ENCODE measurements at places on chromosomes 2 and 18.

DNA sequence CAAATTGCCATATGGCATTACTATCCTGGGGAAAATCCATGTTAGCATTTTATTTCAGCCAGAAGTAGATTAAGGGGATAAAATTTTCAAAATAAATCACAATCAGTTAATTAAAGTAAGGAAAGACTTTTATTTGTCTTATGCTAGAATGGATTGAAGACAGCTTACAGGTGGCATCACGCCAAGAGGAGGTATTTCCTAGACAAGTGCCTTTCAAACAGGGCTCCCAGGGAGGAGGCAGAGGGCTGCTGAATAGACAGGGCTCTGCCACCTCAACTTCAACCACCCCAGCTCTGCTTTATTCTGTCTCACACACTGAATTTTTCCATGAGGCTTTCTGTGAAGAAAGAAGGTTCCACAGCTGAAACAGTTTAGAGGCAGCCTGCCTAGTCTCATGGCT, 12.2 kb downstream of the CCDC68 start:
- DNase-seq = no peak

DNA sequence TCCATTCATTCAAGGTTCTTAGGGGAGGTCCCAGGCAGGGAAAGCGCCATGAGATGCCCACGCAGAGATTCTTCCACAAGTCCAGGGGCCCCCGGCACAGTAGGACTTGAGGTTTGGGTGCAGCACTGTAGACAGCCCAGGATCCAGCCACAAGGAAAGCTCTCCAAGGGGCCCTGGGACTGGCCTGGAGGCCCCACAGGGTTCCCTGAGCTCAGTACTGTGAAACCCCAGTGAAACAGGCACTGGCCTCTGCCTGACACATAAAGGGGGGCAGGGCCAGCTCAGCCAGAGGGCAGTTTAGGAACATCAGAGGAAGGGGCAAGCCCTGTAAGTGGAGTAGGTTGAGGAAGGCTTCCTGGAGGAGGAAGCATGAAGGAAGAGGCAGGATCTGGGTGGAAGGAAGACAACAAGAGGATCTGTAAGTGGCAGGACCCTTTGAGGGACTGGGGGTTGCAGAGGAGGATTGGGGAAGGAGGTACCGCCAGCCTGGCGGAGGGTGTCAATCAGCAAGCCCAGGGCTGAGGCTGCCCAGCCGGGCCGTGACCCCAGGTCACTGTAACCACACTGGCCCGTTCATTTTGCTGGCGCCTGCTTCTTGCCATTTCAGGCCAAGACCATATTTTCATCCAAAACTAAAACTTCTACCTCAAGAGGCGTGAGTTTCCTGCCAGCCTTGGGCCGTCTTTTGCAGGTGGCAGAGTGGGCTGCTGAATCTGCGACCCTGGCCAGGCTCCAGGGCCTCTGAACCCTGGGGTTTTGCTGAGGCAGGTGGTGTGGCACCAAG, 175.2 kb downstream of the SMAD7 start:
- DNase-seq = no peak

GRCh38 chr2:4445821-4446220, 742.4 kb downstream of the DCDC2C start:
- no peak for DNase-seq

DNA sequence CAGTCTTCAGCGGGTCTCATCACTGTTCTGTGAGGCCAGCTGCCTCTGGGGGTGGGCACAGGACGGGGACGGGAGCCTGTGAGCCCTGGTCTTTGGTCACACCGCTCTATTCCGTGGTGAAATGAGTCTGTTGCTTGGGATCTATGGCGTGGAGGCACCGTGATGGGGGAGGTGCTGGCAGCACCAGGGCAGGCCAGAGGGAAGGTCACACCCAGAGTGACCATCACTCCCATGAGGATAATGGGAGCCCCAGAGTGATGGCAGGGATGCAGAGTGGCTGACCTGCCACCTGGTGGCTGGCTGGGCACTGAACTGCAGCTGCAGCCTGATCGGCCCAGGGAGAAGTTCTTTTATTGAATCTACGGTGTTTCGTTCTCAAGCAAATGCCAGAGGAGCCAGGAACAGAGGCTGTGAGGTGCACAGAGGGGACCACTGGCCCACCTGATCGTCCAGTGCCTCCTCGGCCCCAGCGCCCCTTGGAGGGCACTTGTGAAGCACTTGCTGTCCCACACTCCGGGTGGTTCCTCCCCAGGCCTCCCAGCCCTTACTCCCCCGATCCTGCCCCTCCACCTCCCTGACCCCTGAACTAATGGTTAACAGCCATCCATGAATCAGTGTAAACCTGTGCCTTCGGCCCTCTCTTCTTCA, 17.9 kb downstream of the KCNIP3 start:
- DNase-seq = no peak

DNA sequence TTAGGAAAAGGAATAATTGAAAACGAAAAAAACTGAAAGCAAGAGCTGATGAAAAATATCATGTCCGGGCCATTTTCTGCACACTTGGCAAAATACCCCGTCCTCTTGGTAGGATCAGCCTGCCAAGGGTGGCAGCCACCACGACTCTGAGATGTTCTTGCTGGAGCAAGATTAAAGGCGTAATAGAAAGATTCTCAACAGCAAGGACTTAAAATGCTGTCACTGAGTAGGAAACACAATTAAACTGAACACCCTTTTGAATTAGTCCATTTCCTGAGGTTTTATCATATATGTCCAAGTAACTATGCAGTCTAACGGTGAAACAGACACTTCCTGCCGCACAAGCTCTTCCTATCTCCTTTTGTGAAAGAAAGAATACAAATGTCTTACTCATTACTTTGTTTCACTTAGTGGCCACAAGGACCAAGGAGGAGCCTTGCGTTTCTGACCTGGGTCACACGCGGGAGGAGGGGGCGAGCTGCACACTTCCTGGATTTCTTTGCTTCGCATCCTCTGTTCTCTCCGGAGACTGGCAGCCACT, 222.7 kb downstream of the PIEZO2 start:
- peak; percentile 62 for DNase-seq

DNA sequence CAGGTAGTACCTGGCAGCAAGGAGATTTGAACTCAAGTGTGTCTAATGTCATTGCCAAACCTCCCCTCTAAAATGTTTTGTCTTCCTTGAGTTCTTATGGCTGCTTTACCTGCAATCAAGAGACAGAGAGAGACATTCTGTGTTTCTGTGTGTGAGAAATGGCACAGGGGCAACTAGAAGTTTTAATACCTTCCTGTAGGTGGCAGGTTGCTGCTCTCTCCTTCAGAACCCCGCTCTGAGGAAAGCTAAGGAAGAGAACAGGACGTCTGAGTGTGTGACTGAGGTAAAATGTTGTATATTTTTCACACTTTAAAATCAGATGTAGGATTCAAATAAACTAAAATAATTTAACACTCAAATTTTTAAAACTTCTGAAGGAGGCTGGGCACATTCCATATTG, 19.2 kb downstream of the DTNA start:
- DNase-seq = no peak

DNA sequence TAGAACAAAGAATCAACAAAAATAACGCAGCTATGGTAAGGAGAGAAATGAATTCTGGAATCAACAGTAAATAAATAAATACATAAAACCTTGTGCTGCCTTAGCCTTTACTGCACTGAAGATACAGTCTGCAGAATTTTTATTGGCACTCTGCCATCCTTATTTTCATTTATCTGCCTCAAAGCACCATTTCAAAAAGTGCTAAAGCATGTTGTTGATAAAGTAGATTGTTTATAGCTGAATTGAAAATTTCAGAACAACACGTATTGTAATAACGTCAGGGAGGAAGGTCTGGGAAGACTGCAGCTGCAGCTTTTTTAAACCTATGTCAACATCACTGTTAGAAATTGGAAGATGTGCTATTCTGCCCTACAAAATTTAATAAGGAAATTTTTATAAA, 787.2 kb downstream of the PLCL1 start:
- no peak for DNase-seq

DNA sequence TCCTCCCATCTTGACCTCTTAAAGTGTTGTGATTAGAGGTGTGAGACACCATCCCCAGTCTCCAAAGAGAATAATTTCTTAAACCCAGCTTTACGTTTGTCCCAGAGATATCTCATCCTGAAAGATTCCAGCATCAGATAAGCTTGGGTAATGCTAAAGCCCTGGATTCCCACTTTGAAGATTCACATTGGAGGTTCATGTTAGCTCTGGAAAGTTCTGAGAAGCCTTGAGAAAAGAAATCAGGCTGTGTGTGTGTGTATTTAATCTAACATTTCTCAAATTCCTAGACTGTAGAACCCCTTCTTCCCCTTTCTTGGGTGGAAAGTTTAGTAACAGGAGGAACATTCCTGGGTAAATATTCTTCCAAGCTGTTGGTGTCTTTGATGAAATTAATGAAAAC, 18.0 kb downstream of the ZNF532 start:
- no peak for DNase-seq

- DNase-seq = no peak
Measured at GRCh38 chr2:197847651-197848401, 43.4 kb downstream of the PLCL1 start.

- no peak for DNase-seq
Measured at GRCh38 chr2:202510911-202511310, 123.9 kb upstream of the FAM117B start.

DNA sequence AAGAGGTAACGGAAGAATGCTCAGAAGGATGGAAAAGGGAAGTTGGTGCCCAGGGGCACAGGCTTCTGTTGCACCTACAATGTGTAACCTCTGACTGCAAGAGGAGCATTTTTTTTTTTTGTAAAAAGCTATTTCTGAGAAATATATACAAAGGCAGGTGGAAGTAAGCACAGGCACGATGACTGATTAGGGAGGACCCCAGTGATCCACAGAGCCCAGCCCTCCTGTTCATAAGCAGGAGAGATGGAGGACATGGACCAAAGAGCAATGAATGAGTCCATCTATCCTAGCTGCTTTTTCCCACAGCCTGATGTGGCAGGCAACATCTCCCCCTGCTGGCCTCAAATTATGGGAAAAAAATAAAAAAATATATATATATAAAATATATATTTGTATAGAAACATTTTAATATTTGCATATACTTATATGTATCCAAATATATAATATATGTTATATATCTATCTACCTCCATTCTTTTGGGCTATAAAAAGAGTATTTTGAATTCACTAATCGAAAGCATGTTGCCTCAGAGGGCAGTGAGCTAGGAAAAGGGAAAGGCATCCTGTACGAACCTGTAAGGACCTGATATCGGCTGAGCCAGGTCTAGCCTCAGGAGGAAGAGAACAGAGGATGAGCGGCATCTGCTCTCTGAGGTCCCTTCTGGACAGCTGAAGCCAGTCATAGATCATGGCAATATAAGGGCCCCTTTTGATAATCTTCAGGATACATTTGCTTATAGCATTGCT, 166.0 kb upstream of the STK17B start:
- no peak for DNase-seq

- DNase-seq = no peak
Measured at GRCh38 chr2:43169987-43170386, 56.4 kb downstream of the ZFP36L2 start.

GRCh38 chr2:69469375-69469774, 32.1 kb upstream of the NFU1 start:
- DNase-seq = no peak

GRCh38 chr2:177029501-177029900, 183.1 kb upstream of the HNRNPA3 start:
- no peak for DNase-seq

- DNase-seq = no peak
Measured at GRCh38 chr18:37846996-37847395, 281.4 kb upstream of the CELF4 start.

DNA sequence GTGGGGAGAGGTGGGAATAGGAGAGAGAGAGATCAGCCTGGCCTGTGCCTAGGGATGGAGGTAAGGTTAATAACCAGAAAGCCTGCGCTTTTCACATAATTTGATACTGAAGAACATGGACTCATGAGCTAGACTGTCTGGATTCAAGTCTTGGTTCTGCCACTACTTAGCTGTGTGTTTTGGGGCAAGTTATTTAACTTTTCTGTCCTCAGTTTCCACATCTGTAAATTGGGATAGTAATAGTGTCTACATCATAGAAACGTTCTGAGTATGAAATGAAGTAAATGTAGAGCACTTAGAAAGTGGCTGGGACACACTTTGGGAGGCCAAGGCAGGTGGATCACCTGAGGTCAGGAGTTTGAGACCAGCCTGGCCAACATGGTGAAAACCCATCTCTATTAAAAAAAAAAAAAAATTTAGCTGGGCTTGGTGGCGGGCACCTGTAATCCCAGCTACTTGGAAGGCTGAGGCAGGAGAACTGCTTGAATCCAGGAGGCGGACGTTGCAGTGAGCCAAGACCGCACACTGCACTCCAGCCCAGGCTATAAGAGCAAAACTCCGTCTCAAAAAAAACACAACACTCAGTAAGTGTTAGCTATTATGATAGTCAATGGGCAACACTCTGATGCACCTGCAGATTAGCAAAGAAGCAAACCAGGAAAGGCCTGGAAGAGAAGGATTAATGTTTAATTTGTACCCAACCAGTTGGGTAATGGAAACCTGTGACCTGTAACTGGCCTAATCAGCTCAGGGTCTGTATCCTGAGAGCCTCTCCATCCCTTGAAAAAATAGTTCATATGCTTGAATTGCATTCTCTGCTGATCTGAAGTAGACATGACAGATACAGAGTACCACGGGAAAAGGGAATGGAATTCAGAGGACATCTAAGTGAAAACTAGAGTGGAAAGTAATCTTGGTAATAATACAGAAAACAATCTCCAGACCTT, 6.8 kb downstream of the GALM start:
- DNase-seq = no peak

DNA sequence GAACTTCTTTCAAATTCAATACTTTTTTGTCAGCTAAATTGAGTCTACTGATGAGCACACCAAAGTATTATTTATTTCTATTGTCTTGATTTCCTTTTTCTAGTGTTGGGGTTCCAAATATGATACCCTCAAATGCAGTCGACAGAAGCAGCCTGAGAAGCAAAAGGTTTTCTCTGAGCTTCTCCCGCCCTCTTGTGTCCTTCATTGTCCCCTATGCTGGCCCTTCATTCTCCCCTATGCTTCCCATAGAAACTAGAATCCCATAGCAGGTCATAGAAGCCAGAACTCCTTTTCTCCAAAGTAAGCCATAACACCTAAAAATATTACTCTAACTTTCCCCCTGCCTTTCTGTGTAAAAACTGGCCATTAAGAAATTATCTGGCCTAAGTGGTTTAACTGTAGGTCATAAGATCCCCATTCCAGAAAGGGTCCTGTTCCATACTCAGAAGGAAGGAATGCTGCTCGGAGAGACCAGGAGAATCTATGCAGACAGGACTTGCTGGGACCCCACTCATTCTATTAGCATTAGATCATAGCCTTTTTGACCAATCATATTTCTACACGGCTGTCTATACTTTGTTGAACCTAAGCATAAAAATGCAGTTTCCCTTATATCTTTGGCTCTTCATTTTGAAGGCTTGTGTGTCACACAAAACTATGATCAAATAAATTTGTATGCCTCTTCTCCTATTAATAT, 764.6 kb upstream of the PKDCC start:
- no peak for DNase-seq

DNA sequence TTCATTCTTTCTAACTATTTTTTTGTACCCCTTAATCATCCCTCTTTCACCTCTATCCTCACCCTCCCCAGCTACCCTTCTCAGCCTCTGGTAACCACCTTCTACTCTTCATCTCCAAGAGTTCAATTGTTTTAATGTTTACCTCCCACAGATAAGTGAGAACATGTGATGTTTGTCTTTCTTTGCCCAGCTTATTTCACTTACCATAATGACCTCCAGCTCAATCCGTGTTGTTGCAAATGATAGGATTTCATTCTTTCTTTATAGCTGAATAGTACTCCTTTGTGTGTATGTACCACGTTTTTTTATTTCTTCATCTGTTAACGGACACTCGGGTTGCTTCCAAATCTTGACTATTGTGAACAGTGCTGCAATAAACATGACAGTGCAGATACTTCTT, 22.1 kb upstream of the TMEM37 start:
- no peak for DNase-seq

GRCh38 chr2:210496512-210496911, 20.0 kb upstream of the LANCL1 start:
- DNase-seq = no peak

All from hindlimb muscle (tissue), 1 donor.